ENCODE measurements at places on chromosomes 1 and 21.

DNA sequence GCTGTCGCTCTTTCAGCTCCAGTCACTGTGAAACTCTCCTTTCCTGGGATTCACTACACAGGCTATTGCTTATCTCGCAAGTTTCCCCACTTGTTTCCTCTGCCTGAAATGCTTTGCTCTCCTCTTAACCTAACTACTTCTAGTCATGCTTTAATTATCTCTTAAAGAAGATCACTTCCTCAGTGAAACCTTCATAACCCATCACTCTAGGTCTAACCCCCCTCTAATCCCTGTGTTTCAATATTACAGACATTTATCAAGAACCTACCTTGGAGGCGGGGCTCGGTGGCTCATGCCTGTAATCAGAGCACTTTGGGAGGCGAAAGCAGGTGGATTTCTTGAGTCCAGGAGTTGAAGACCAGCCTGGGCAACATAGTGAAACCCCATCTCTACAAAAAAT, 16.7 kb upstream of the ZNF644 start:
- no peak for DNase-seq

DNA sequence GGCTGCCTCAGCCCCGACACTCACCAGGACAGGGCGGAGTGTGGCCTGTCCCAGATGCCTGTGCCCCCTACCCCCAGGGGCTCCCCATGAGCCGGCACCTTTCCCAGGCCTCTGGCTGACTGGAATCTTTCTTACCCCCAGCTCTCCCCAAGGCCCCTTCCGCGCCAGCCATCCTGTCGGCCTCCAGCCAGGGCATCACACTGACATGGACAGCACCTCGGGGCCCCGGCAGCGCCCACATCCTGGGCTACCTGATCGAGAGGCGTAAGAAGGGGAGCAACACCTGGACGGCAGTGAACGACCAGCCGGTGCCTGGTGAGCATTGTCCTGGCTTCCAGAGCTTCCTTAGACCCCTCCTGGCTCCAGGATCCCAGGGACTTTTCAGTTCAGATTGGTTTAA, 26.5 kb downstream of the IGFN1 start:
- no peak for DNase-seq

DNA sequence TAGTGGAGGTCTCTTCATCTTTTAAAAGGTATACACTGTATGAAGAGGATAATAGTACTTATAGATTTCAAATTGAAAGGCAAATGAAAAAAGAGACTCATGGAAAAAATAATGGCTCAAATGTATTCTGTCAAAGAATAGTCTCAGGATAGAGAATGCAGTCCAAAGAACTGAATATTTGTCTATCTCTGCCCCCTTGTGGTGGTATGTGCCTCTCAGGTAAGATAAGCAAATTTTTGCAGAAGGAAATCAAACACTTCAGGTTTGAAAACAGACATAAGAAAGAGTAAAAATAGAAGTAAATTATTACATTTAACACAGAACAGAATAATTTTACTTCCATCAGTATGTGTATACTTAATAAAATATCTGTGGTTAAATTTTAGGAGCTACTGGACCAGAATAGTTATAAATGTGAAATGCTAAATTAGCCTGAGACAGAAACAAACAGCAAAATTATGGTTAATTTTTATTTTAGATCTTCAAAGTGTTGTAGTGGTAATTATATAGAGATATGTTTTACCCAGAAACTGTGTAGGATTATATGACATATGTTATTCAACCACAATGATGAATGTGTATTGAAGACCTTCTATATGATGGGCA, 164.4 kb upstream of the PALMD start:
- no peak for DNase-seq

DNA sequence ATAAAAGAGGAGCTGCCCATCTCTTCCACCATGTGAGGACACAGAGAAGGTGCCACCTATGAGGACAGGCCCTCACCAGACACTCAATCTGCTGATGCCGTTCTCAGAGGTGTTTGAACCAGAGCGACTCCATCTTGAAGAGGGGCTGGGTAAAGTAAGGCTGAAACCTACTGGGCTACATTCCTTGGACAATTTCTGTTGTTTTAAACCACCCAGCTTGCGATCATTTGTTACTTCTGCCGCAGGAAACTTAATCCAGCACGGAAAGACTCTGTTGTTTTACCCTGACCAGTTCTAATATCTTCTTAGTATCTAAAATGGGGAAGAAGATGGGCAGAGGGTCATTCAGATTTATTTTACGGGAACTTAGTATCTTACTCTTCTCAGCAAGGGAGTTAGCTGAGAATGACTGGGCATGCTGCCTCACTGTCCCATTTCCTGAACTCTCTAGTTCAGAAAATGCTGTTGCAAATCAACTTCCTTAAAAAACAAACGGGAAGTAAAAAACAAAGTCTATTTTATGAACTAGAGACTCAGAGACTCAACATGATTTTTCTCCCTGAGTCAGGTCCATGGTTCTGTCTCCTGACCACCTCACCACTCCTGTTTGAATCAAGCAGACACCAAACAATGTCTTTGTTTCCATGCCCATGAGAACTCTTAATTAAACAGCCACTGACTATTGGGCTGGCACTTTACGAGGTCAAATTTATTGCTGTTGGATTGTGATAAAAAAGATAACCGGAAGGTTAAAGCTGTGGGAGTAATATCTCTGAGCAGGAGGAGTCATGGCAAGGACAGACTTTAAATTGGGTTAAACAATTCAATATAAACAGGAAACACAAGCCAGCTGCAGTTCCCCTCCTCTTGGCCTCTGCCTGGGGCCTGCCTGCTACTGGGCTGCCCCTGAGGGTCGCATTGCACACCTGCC, 23.8 kb upstream of the IFNAR1 start:
- no peak for DNase-seq

DNA sequence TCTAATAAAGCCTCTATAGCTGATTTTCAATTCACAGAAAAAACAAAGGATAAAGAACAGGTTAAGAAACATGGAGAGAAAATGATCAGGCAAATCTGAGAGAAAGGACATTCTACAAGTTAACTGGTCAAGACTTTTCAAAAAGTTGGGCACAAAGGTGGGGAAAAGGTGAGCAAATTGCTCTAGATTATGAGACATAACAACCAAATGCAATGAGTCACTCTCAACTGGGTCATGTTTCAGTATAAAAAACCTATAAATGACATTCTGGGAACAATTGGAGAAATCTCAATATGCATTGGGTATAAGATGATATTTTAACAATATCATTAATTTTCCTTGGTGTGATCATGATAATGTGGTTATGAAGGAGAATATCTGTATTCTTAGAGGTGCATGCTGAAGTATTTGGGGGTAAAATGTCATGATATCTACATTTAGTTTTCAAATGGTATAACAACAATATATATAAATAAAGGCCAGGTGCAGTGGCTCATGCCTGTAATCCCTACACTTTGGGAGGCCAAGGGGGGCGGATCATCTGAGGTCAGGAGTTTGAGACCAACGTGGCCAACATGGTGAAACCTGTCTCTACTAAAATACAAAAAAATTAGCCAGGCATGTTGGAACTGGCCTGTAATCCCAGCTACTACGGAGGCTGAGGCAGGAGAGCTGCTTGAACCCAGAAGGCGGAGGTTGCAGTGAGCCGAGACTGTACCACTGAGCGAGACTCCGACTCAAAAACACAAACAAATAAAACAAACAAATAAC, 27.0 kb downstream of the ANKRD13C start:
- no peak for DNase-seq

GRCh38 chr21:41610042-41610839, 102.3 kb upstream of the TMPRSS2 start:
- DNase-seq = no peak

GRCh38 chr1:78007677-78008341, 3.1 kb downstream of the DNAJB4 start:
- no peak for DNase-seq

DNA sequence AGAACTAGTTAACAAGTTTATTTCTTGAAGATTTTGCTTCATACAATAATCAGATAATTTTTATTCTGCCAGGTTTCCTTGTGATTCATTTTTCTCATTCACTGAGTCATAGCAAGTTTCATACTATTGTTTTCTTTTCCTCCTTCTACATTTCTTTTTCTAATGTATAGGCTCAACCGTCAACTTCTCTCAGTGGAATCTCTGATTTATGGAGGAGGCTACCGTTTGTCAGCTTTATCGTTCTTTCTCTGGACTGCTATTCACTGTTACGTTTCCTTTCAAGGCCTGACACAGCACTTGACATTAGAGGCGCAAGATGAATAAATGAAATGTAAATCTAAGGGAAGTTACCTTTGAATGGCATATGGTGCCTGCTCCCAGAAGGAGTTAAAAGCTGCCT, 284.3 kb upstream of the NR5A2 start:
- DNase-seq = no peak

DNA sequence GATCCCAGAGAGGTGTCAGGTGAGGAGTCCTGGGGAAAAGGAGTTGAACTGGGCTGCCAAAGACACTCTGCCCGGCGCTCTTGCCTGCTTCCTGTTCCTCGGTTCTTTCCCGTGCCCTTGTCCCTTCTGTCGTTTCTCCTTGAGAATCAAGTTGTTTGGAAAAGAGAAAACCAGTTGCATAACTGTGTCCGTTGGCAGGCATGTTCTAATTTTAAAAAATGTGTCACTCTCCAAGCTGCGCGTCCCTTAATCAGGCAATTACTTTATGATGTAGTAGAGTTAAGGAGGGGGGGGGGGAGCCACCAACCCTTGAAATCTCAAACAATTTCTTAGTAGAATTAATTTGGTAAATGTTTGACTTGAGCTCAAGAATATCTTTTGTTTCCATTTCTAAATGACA, 105.9 kb upstream of the IGSF21 start:
- DNase-seq = no peak

GRCh38 chr1:218384581-218384993, 39.5 kb downstream of the TGFB2 start:
- no peak for DNase-seq

- no peak for DNase-seq
Measured at GRCh38 chr1:7279769-7280168, 491.3 kb upstream of the VAMP3 start.

GRCh38 chr1:200903793-200904192, 9.1 kb downstream of the INAVA start:
- DNase-seq = no peak

DNA sequence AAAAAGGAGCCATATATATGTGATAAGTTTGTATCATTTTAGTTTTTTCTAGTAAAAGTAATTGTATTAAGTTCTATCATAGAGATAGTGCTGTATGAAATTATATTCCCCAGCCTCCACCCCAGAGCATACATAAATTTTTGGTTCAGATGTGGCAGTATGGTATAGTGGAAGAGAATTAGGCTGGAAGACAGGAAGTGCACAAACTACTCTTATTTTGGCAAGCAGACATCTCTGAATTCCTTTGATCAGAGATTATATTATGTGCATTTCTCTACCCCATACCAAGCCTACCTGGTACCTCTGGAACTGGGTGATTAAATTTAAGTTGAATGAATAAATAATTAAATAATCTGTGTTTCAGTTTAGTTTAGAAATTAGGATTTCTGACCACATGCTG, 55.9 kb downstream of the FNBP1L start:
- no peak for DNase-seq

DNA sequence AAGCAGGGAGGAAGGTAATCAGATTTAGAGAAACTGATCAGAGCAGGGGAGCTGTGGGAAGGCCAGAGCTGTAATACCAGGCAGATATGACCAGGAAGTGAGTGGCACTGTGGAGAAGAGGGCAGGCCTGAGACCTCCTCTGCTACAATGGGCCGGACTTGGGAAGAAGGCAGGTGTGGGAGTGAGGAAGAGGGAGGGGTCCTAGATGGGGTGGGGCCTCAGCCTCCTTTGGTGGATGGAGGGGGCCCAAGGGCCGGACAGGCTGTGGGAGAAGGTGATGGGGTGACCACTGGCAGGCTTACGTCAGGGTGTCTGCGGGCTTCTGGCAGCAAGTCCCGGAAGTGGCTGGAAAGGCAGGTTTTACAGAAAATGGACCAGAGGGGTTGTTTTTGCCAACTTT, 5.0 kb upstream of the HPCA start:
- no peak for DNase-seq

DNA sequence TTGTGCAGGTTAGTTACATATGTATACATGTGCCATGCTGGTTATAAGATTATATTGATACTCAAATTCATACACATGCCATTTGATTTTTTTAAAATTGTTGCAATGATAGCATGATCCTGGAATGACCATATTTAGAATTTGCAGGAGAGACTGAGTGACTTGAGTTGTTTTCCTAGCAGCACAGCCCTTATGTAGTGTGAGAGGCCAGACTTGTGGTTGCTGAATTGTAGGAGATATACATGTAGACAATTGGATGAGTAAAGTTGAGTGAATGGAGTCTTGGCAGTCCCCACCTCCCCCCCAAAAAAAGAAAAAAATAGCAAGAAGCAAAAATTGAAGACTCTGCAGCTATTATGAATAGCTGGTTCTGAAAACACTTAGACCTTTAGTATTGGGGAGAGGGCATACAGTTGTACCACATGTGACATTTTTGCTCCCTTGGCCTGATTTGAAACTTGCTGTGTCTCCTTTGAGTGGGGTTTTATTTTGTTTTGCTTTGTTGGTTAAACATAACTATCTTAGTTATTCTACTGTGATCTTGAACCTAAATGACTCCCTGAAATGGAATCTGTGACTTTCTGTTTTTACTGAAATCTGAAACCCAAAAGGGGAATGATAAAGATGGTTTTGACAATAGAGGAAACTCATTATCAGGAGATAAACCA, 280.3 kb downstream of the HMCN1 start:
- no peak for DNase-seq

DNA sequence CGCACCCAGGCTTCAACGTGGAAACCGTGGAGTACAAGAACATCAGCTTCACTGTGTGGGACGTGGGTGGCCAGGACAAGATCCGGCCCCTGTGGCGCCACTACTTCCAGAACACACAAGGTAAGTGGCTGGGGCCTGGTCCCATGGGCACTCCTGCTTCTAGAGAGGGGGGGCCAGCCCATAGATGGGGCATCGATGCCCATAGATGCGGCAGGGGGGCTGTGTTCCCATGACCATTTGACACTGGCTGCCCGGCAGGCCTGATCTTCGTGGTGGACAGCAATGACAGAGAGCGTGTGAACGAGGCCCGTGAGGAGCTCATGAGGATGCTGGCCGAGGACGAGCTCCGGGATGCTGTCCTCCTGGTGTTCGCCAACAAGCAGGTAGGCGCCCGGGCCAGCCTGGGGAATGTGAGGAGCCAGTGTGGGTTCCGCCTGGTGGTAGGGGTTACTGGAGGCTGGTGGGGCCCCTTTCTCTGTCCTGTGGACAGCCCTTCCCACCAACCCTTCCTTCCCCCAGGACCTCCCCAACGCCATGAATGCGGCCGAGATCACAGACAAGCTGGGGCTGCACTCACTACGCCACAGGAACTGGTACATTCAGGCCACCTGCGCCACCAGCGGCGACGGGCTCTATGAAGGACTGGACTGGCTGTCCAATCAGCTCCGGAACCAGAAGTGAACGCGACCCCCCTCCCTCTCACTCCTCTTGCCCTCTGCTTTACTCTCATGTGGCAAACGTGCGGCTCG, 5.6 kb downstream of the C1orf35 start:
- no peak for DNase-seq

DNA sequence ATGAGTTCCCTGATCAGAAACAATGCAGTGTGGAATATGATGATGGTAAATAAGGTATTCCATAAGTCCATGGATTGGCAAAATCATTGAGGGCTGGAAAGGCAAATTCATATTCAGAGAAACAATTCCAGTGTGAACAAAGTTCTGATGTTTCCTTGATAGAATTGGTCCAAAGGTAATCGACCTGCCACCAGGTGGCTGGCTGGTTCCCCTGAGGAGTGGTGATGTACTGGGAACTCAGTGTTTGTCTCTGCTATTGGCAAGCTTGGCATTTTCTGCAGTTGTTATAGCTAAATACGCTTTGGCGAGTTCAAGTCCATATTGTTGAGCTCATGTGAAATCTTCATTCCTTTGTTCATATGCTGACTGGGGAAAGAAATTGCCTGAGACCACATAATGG, 165.5 kb upstream of the PTGFR start:
- no peak for DNase-seq

Data from esophagus squamous epithelium (tissue), 5 donors.